ENCODE measurements at places on chromosomes 12 and 14. TPM values are rescaled to one million over a fixed set of nuclear protein-coding genes. Genes with fewer than 3 reads are reported as not detected.

GRCh38 chr12:132527186-132527882 lies 37.4 kb downstream of the FBRSL1 start:
- no peaks in the 10 kb centered on the region for H3K4me1 ChIP-seq
- H3K36me3 ChIP-seq, result no peaks in the 10 kb centered on the region
- no peaks in the 10 kb centered on the region for H3K27me3 ChIP-seq
- no peak overlapping the region for H3K4me3 ChIP-seq
- no peak overlapping the region for H3K27ac ChIP-seq
- no peak for DNase-seq

The CISTR gene
- not detected for total RNA-seq

- H3K4me1 ChIP-seq, result peaks cover 15% of the 10 kb centered on the region
- H3K27ac ChIP-seq, result no peak overlapping the region
- DNase-seq, result peak; percentile 70
- H3K27me3 ChIP-seq, result no peaks in the 10 kb centered on the region
- no peaks in the 10 kb centered on the region for H3K36me3 ChIP-seq
- no peak overlapping the region for H3K4me3 ChIP-seq
These were observed 91.1 kb downstream of the IRF2BPL start for GRCh38 chr14:76937181-76938091.

- no peak overlapping the region for H3K4me3 ChIP-seq
- no peak for DNase-seq
These were observed 14.3 kb upstream of the PRKAG1 start for GRCh38 chr12:49032679-49033447.

The GCH1 gene
- total RNA-seq, result 7.7 TPM

DNA sequence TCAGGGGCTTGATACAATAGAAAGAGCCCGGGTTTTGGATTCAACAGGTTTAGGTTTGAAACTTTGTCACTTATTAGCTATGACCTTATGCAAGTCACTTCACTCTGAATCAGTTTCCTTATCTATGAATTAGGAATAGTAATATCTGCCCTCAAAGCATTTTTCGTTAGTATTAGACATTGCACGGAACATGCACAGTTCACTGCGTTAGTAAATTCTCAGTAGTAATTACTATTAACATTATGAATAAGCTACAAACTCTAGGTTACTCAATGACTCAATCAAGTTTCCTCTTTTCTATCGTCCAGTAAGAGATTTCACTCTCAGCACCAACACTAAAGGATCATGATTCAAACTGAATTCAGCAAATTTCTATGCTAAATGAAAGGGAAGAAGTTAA lies 150.3 kb downstream of the CEP83 start:
- H3K4me3 ChIP-seq, result no peak overlapping the region
- no peaks in the 10 kb centered on the region for H3K4me1 ChIP-seq
- no peak overlapping the region for H3K27ac ChIP-seq
- peaks cover 9% of the 10 kb centered on the region for H3K36me3 ChIP-seq
- no peaks in the 10 kb centered on the region for H3K27me3 ChIP-seq

DNA sequence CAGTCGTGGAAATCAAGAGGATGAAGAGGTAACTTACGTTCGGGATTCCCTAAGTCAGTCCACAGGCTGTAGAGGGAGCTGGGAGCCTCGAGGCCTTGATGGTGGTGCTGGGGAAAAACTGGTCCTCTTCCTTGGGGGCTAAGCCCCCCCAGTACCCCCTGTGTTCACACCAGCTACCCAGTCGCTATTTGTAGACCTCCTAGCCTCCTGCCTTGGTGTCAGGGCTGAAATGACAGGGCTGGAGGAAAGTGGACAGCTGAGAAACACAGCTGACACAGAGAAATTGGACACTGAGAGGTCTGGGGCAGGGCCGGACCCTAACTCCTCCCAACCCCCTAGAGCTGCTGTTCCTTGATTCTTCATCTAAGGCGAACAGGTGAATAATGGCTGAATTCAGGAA lies at the start of gene STAC3:
STAC3 (minus strand) TSS at position 232 of the 400 bp plus-strand sequence. CDS start 1,551 bp downstream, outside the sequence.
- H3K4me3 ChIP-seq, result no peak within 1 kb of the TSS
- no peak for DNase-seq
- no peaks in the 10 kb centered on the region for H3K4me1 ChIP-seq
- no peaks in the 10 kb centered on the region for H3K27me3 ChIP-seq
- H3K27ac ChIP-seq, result no peak within 1 kb of the TSS

GRCh38 chr14:47961634-47962033 lies 286.2 kb upstream of the MDGA2 start:
- no peak for DNase-seq
- H3K4me1 ChIP-seq, result no peaks in the 10 kb centered on the region
- H3K36me3 ChIP-seq, result no peaks in the 10 kb centered on the region
- no peak overlapping the region for H3K4me3 ChIP-seq
- H3K27ac ChIP-seq, result no peak overlapping the region

The CCDC92 gene
- total RNA-seq, result 37.5 TPM

DNA sequence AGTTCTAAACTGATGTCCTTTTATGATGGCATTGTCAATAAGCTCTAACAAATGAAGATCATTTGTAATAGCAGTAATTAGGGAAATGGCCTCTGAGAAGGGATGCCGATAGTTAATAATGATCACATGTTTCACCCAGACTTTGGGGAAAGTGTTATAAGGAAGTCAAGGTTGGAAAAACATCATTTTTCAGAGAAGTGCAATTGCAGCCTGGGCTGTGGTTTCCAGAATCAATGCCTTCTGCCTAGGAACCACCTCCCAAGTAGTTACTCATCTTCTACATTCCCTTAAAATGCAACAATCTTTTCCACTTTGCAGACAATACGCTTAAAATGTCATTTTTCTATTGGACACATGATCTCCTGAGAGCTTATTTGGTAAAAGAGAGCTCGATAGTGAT lies 879 bp downstream of the EDDM3A start:
- DNase-seq, result no peak
- H3K27me3 ChIP-seq, result no peaks in the 10 kb centered on the region
- no peak overlapping the region for H3K4me3 ChIP-seq
- no peaks in the 10 kb centered on the region for H3K4me1 ChIP-seq
- no peaks in the 10 kb centered on the region for H3K36me3 ChIP-seq

DNA sequence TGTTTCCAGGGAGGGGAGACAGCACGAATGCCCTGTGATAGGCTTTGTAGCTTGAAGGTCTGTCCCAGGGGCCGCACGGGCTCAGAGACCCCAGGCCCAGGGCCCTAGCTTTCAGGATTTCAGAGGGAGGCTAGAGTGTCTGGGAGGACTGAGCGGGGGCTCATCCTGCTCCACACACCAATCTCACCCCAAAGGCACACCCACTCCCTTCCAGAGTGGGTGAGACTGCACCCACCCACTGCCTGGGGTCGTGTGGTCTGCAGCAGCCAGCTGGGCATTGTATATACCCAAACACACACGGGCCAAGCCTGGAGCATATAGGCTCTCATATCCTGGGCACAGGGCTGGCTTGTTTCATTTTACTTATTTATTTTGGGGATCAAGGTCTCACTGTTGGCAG lies 5.8 kb upstream of the SLC25A47 start:
- no peak overlapping the region for H3K27ac ChIP-seq
- H3K27me3 ChIP-seq, result no peaks in the 10 kb centered on the region
- peaks cover 5% of the 10 kb centered on the region for H3K4me1 ChIP-seq
- no peak for DNase-seq
- H3K4me3 ChIP-seq, result no peak overlapping the region

The SIX6 gene
- total RNA-seq, result 0.28 TPM

The HSPB8 gene
- total RNA-seq, result 0.13 TPM

- H3K36me3 ChIP-seq, result no peaks in the 10 kb centered on the region
- no peak for DNase-seq
- H3K4me3 ChIP-seq, result no peak overlapping the region
- no peak overlapping the region for H3K27ac ChIP-seq
- no peaks in the 10 kb centered on the region for H3K4me1 ChIP-seq
These were observed 126.6 kb downstream of the DAAM1 start for GRCh38 chr14:59314953-59315599.

The HCAR1 gene
- 2.0 TPM for total RNA-seq

DNA sequence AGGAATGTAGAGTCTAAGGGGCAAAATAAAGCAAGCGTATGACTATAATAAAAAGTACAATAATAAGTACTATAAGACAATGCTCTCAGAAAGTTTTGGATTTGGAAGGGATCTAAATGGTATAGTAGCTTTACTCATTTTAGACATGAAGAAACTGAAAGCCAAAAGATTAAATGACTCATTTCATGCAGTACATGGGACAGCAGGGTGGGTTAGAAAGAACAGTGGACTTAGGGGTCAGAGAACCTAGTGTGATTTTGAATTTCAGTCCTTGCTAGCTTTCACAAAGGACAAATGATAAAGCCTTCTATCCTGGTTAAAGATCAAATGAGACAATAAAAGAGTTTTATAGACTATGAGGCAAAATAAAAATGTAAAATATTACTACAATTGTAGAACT lies 6.8 kb upstream of the LEMD3 start:
- H3K27me3 ChIP-seq, result no peaks in the 10 kb centered on the region
- H3K4me3 ChIP-seq, result no peak overlapping the region
- DNase-seq, result no peak

The CCDC38 gene
- total RNA-seq, result 0.26 TPM

The EXOC3L4 gene
- not detected for total RNA-seq

Measured in A673 (cell line).